GM12891 (cell line): ENCODE measurements at places on chromosomes 16 and 17.
A peak's percentile ranks its signal among the peaks of the same experiment; 100 is the strongest.

- no peak for DNase-seq
Observed at GRCh38 chr16:46730801-46731690, 17.1 kb downstream of the MYLK3 start.

DNA sequence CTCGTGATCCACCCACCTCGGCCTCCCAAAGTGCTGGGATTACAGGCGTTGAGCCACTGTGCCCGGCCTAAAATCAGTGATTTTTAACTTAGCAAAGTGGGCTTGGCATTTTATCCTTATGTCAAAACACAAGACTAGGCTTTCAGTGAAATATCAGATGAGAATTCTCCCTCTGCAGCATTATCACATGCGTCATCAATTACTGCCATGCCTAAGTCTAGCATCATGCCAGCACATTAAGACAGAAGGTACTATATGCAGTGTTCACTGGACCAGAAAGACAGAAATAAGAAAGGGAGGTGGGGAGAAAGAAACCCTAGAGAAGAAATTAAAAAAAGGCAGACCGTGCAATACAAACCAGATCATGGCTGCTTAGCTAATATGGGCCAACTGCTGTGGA, 29.8 kb downstream of the GPATCH8 start:
- DNase-seq, result no peak

DNA sequence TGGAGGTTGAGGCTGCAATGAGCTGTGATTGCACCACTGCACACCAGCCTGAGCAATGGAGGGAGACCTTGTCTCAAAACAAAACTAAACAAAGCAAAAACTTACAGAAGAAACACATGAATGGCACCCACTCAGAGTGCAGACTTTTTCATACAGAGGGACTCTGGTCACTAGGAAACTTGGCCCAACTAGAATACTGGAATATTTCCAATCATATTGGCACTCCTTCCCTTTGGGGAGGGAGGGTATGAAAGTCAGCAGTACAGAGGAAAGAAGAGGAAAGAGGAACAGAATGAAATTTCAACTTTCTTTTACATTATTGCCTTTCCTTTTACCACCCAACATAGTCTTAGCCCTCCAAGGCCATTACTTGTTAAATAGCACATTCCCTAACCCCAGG, 28.2 kb downstream of the CMTR2 start:
- no peak for DNase-seq

- DNase-seq, result no peak
Observed at GRCh38 chr16:85984231-85984880, 85.4 kb downstream of the IRF8 start.

- DNase-seq, result no peak
Observed at GRCh38 chr16:50861970-50862411, 120.1 kb downstream of the CYLD start.

GRCh38 chr16:72927199-72928089, 120.5 kb downstream of the ZFHX3 start:
- no peak for DNase-seq

DNA sequence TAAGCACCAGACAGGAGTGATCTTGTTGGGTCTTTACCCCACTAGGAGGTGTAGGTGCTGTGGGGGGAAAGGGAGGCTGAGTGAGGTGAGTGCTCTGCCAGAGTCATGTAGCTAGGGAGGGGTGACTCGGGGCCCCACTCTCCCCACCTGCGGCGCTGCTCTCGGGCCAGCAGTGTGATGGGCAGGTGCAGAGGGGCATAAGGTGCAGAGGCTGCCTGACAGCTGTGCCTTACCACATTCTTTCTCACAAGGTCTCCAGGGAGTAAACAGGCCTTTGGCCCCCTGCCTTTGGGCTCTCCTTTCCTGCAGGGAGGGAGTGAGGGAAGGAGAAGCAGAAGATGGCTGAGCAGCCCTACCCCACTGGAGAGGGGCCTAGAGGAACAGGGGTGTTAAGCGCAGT, 4.5 kb upstream of the CNP start:
- no peak for DNase-seq

GRCh38 chr16:9578459-9578858, 487.0 kb downstream of the HAPSTR1 start:
- no peak for DNase-seq

- DNase-seq, result no peak
Observed at GRCh38 chr16:12750554-12750918, 53.2 kb downstream of the CPPED1 start.

- DNase-seq, result no peak
Observed at GRCh38 chr17:74147056-74147835, 56.2 kb upstream of the RPL38 start.

- peak; percentile 67 for DNase-seq
Observed at GRCh38 chr16:27639561-27640276, 89.8 kb downstream of the KATNIP start.

DNA sequence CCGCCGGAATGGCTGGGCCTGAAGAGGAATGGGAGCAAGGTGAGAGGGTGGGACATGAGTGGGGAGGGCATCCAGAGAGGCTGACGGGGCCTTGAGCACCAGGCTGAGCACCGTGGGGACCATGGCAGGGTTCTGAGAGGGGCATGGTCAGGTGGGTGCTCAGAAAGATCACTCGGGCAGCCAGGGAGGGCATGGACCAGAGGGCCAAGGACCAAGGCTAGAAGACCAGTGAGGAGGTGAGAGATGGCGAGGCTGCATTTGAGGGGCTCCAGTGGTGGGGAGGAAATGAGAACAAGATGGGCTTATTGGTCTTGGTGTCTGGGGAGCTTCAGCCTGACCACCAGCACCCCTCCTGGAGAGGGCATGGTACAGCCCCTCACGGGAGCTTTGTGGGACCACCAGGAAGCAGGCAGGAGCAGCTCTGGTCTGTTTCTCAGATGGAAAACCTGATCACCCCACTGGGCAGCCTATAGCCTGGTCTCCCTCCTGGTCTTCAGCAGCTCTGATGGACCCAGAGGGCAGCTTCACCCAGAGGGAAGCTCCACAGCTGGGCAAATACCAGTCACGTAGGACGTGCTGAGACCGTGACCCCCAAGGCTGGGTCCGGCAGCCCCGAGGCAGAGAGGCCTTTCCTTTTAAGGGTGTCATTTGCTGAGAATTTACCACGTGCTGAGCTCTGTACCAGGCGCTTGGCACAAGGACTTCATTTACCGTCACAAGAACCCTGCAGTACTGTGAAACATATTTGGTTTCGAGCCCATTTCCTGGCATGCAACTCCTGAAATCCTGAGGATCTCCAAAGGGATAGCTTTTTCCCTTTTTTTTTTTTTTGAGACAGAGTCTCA, 11.4 kb upstream of the NCBP3 start:
- no peak for DNase-seq

GRCh38 chr17:50312308-50312707, 33.6 kb upstream of the XYLT2 start:
- DNase-seq, result no peak

DNA sequence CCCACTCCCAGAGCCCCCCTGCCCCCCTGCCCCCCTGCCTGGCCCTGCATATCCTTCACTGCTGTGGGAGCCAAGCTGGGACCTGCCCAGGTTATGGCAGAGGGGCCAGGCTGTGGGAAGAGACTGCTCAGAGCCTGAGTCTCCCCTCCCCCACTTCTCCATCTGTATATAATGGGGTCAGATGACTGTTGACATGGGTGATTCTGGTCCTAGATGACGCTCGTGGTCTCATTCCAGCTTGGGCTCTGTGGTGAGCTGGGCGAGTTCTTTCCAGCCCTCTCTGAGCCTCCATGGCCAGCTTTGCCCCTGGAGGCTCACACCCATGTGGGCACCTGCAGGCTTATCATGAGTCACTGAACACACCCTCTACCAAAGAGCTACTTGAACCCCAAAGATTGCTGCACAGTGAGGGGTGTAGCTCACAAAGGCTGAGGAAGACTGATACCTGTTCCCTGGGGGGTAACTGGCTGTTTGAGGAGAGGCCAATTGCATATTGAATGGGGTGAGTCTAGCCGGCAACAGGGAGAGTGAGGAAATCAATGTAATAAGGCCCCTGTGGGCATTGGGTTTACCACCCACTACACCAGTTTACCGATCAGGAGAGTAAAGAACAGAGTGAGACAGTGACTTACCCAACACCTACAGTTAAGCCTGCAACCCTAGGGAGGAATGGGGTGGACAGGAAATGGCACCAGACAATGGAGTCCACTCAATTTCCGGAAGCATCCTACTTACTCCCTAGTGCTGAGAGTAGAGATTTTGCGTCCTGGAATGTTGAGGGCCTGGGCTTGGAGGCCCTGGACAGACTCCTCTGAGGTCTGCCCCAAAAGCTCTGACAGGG, 4.2 kb upstream of the SREBF1 start:
- no peak for DNase-seq

DNA sequence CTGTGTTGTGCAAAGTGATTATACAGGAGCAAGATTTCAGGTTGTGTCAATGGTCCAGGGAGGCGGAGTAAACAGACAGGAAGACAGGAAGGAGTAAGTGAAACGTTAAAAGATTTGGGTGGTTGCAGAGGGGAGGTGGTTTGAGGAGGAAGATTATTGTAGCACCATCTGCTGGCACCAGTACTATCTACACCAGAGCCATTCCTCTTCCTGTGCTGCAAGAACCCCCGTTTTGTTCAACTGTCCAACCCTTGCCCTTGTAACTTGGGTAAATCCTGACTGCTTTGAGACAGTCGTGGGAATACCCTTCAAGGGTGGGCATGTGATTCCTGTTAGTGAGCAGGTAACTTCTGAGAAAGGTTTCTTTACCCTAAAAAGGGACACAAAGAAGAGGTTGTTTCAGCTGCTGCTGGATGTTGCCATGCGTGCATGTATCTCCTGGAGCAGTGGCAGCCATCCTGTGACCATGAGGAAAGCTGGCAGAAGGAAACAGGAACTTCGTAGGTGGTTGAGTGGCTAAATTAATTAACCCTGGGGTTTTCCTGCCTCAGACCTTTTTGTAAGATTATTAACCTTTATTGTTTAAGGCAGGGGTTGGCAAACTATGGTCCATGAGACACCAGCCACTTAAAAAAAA, 124.1 kb downstream of the PRKCA start:
- no peak for DNase-seq

GRCh38 chr17:6249732-6250131, 179.6 kb downstream of the WSCD1 start:
- no peak for DNase-seq

DNA sequence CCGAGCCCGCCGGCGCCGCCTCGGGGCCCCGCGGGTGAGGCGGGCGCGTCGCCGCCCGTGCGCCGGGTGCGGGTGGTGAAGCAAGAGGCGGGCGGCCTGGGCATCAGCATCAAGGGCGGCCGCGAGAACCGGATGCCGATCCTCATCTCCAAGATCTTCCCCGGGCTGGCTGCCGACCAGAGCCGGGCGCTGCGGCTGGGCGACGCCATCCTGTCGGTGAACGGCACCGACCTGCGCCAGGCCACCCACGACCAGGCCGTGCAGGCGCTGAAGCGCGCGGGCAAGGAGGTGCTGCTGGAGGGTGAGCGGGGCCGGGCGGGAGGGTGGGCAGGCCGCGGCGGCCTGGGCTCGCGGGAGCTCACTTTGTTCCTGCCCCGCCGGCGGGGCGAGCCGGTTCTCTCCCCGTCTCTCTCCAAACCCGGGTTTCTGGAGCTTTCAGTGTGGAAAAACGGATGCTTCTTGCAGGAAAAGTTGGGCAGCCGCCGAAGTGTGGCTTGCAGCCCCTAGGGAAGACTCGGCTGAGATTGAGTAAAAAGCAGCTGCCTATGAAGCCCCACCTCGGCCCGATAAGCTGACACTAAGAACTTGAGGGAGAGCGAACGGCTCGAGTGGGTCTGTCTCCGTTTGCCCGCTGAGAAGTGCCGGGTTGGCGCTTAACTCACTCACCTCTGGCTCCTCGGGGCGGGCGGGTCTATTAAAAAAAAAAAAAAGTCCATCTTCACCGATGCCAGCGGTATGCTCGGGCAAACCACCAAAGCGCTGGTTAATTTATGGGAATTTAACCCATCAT, 677 bp downstream of the SNTB2 start:
- peak; percentile 52 for DNase-seq

DNA sequence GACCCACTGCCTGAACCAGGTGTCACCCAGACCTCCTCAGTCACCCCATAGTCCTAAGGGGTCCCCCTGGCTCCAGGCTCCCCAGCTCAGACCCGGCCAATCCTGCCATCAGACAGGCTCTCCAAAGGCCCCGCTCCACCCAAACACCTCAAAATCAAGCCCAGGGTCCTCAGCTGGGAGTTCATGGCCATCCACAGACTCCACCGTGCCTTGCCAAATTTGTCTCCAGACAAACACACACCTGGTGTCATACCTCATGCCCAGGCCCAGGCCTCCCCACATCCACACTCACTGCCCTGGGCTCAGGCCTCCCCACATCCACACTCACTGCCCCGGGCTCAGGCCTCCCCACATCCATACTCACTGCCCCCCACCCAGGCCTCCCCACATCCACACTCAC, 12.5 kb downstream of the RPH3AL start:
- DNase-seq, result no peak

GRCh38 chr16:4330277-4330874, 14.5 kb downstream of the GLIS2 start:
- peak; percentile 95 for DNase-seq
